KG1 (cell line): ENCODE measurements at places on chromosomes 6 and 20.

- no peak for DNase-seq
Measured at GRCh38 chr6:150535818-150536220, 63.9 kb upstream of the PLEKHG1 start.

- DNase-seq: no peak
Measured at GRCh38 chr20:22368235-22368634, 216.1 kb downstream of the FOXA2 start.

DNA sequence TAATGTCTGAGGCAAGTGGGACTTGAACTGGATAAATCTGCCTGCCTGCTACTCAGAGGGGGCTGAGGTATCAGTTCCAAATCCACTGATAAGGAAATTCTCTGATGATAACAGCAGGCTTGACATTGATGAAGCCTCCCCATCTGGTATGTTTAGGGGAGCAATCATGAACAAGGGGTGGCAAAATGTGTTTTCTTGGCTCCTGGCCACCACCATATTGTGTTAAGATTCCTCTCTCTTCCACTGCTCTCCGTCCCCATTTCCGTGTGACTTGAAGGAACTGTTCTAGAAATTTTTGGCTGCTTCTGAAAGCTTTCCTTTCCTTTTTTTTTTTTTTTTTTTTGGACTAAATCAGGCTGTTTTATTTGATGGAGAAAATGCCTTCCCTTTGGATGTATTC, 335.3 kb upstream of the NRSN1 start:
- DNase-seq: no peak

GRCh38 chr6:18551228-18551627, 164.1 kb downstream of the RNF144B start:
- DNase-seq: no peak

GRCh38 chr6:43798688-43799444, 28.9 kb downstream of the VEGFA start:
- peak; percentile 67 for DNase-seq

- DNase-seq: no peak
Measured at GRCh38 chr6:39266782-39267355, 37.6 kb upstream of the KCNK5 start.

DNA sequence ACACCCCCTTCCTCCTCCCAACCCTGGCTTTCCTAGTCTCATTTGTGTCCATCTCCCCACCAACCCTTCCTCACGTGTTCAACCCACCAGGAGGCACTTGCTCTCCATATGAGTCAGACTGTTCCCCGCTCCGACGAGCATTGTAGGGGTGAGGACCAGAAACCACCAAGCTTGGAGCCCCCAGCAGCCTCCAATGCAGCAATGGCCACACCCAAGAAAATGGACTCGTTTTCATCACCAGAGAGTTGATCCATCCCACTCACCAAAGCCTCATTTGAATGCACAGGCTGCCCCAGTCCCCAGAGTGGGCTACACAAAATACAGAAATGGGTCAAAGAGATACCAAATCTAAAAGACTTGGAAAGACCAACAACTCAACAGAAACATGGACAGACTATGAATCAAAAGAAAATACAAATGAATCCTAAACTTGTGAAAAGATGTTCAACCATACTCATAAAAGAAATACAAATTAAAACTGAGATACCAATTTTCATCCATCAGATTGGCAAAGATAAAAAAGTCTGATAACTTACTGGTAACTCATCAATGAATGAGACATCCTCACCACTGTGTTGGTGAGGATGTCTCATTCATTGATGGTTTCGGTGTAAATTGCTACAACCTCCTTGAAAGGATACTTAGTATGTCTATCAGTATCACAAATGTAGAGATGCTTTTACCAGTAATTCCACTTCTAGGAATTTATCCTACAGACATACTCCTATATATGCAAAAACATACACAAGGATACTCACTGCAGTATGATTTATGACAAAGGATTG, 68.1 kb downstream of the TRERF1 start:
- DNase-seq: no peak

DNA sequence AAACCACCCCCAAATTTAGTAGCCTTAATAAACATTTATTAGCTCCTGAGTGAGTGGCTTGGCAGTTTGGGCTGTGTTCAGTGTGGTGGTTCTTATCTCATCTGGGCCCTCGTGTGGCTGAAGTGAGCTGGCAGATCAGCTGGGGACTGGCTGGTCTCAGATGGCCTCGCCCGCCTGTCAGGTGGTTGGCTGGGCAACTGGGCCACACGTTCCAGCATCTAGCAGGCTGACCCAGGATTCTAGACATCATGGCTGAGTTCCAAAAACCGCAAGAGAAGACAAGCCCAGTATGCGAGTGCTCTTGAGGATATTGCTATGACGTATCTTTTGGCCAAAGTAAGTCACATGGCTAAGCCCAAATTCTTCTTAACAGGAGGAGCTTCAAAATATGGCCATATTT, 28.9 kb downstream of the EIF2S2 start:
- DNase-seq: no peak

GRCh38 chr20:60215816-60216730, 257.9 kb downstream of the CDH26 start:
- DNase-seq: no peak

GRCh38 chr6:33029328-33030184, 20.2 kb upstream of the HLA-DOA start:
- DNase-seq: peak; percentile 62

GRCh38 chr20:46358346-46359058, 47.9 kb downstream of the ELMO2 start:
- DNase-seq: no peak

DNA sequence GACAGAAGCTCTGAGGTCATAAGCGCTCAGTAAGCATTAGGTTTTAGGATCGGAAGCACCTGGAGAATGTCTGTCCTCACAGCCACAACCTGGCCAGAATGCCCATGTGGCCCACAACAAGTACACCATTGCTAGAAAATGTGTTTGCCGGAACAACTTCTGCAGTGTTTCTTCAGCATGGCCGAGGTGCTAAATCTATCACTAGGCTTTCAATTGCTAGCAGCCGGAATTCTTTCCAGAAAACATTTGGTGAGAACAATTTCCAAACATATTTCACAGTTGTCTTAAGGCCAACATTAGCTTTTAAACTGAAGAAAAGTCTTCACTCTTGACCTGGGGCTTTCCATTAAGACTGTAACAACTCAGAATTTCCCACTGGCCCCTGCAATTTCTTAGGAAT, 18.2 kb upstream of the ADTRP start:
- DNase-seq: no peak

GRCh38 chr6:129046526-129046925, 163.6 kb downstream of the LAMA2 start:
- DNase-seq: no peak

DNA sequence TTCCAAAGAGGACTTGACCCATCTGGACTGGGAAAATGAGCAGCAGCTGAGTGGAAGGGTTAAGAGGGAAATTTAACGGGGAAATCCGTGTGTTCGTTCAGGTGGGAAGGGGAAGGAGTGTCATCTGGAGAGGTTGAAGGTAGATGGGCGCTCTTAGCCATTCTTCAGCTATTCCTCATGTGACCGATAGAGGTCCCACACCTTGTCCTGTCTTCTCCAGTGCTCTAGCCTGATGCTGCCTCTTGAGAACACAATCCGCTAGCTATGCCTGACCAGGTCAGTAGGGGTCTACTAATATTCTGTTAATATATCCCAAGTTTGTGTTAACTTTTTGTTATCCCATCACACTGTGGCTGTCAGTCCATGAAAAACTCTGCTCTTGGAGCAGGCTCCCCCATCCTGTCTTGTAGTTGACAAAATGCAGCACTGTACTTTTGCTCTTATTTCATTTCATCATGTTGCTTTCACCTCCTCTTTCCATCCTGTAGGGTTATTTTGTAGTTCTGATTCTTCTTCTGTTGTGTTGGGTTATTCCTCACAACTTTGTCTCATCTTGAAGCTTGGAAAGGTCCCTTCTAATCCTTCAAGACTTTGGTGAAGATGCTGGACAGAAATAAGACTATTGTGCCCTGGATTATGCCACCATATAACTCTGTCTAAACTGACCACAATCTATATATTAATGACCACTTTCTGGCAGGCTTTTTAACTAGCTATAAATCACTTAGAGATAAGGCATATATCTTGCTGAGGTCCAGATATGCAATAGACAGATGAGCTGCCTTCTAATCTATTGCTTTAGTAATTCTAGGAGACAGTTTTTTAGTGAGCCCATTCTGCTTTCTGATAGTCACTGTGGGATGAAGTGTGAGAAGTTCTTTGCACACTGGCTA, 123.4 kb upstream of the SUPT3H start:
- no peak for DNase-seq

GRCh38 chr6:95545686-95546085, 31.6 kb upstream of the MANEA start:
- DNase-seq: no peak

DNA sequence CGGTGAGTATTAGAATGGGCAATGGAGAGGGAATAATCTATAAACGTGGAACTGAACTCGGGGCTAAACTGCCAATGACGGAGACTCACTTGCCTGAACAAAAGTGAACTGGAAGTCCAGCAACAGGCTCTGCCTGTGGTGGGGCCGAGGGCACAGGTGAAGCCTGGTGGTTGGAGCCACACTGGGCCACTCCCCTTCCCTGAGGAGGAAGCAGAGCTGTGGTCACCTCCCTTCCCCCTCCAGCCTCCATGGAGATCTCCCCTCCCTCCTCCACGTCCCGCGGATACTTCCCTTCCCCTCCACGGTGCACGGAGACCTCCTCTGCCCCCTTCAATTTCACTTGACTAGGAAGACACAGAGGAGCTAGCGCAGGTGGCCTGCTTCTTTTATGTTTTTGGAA, 14.7 kb upstream of the DSP start:
- DNase-seq: no peak

- no peak for DNase-seq
Measured at GRCh38 chr20:36929290-36929689, 22.2 kb downstream of the SAMHD1 start.

DNA sequence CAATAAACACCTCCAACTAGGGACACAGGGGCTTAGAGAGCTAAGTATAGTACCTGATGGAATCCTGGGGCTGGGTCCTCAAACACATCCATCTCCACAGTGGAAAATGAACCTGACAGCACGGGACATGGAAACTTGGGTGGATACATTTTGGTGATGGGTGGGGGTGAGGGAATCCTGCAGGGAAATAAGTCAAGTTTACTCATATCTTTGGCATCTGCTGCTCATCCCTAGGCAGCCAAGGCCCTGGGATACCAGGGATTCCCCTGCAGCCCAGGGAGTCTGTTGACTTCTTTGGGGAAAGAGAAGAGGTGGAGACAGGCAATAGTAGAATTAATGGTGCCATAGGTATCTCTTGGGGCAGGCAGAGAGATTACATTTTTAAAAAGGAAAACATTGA, 6.6 kb downstream of the APOBEC2 start:
- no peak for DNase-seq

DNA sequence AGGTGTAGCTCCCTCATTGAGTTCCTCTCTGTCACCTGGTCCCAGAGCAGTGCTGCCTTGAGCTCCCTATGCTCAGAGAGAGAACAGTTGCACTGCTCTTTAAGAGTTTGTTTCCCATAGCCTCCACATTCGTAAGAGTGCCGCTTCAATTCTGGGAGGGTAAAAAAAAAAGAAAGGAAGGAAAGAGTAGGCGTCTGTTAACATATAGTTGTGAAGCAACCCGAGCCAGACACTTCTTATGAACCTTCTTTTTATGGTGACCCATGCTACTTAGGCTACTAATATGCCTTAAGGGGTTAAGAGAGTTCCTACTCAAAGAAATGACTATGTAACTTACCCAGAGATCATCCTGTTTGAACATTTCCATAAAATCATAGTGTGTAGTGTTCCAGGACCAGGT, 4.3 kb upstream of the ARG1 start:
- no peak for DNase-seq

- DNase-seq: no peak
Measured at GRCh38 chr6:26155061-26155930, 68.1 kb downstream of the HFE start.

DNA sequence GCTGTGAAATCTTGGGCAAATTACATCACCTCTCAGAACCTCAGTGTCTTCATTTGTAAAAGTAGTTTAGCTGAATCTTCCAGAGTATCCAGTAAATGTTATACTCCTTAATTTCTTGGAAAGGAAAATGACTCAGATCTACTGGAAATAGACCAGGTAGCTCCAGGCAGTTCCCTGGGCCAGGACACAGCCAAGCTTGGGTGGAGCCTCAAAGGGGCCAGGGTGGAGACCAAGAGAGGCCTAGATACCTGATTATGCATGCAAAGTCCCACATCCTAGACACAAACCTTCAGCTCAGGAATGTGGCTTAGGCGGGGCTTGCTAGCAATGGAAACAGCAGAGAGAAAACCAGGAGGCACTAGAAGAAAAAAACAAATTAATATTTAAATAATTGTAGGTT, 272.8 kb downstream of the MAFB start:
- no peak for DNase-seq

DNA sequence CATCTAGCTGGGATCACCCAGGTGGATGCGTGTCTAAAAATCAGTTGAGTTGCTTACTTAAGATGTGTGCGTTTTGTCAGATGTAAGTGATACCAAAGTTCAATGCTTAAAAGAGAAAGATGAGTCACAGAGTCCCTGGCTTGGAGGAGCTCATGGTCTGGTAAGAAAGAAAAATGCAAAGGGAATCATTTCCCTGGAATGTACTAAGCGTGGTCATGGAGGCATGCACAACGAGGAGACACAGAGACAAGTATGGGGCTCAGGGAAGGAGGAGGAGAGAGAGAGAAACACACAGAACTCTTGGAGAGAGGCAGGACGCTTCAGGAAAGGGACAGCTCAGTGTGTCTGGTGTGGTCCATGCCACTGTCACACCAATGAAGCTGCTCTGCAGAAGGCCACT, 186.9 kb upstream of the GMDS start:
- no peak for DNase-seq

DNA sequence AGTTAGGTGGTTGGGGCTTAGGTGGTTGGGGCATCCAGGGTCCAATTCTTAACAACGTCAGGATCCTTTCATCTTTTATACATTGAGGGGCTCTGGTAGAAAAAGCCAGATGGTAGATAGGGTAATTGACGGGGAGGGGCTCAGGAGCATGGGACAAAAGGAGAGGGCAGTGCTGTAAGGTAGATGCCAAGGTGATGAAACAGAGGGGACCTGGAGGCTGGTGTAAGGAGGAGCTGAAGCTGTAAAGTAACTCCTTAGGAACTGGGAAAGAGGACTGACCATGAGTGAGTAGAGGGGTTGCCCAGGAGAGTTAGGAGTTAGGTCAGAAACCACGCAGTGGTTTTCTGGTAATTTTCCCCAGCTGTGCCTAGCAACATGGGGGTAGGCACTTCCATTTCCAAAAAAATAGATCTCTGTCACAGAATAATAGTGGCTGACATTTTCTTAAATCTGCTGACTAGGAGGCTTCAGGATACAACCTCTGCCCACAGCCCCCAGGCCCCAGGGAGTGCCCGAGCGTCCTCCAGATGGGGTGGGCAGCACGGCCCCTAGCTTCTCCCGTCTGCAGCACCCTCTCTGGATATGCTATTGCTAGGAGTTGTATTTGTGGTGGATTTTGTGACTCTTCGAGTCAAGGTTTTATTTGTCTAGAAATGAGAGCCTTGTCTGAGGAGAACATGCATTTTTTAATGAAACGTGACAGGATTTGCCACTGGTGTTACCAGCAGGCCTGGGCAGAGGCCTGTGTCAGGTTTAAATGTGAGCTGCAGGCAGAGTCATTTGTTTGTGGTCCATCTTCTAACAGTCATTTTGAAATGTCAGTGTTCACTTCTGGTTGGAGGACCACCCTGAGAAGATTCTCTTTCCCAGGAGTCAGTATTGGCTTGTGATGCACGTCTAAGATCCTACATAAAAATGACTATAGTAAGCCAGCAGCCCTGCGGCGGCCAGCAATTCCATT, 44.6 kb downstream of the TULP4 start:
- DNase-seq: no peak

- DNase-seq: no peak
Measured at GRCh38 chr6:147859071-147859470, 350.6 kb downstream of the SAMD5 start.

GRCh38 chr6:25447570-25447929, 168.4 kb downstream of the CARMIL1 start:
- DNase-seq: no peak
